Thoracic aorta endothelial cell (primary cell): ENCODE measurements at places on chromosomes 2 and 18. TPM values are rescaled to one million over a fixed set of nuclear protein-coding genes. Genes with fewer than 3 reads are reported as not detected.

OTX1 gene
- total RNA-seq = 0.27 and 0.36 TPM in 2 replicates

PCARE gene
- total RNA-seq = not detected in 2 replicates

LRRTM1 gene
- not detected in 2 replicates for total RNA-seq

BOLL gene
- total RNA-seq = not detected in 2 replicates

FOXD4L1 gene
- 0.13 TPM in 1 of 2 replicates, not detected in the other for total RNA-seq

QPCT gene
- 15.2 and 43.1 TPM in 2 replicates for total RNA-seq

DPP10 gene
- total RNA-seq = not detected in 2 replicates

PTH2R gene
- total RNA-seq = 0.13 TPM in 1 of 2 replicates, not detected in the other

LRRC30 gene
- not detected in 2 replicates for total RNA-seq

ALPG gene
- total RNA-seq = not detected in 2 replicates
